Brain pericyte (primary cell): ENCODE measurements at places on chromosomes 5 and 9.

DNA sequence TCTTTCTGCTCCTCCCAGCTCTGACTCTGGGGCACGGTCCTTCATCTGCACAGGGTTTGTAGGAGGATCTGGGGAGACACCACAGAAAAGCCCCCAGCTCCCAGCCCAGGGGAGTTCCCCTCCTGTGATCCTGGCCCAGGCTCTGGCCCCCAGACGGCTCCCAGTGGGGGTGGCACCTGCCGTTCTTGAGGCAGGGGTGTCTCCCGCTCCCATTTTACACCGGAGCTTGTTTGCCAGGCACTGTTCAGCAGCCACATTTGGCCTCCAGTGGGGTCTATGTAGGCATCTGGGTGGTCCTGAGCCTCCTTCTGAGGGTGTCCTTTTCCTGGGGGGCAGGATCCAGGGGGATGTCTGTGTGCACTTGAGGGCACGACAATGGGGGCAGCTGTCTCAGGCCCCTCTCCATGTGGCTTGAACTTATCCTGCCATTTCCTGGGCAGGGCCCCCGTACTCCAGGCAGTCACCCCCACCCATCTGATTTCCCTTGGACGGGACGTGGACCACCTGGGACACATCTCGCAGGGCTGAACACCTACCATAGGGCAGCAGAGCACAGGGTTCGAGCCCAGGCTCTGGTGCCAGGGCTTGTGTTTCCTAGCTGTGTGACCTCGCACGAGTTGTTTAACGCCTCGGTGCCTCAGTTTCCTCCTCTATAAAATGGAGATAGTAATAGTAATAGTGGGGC is 275.0 kb upstream of the MVB12B start:
- DNase-seq, result no peak

DNA sequence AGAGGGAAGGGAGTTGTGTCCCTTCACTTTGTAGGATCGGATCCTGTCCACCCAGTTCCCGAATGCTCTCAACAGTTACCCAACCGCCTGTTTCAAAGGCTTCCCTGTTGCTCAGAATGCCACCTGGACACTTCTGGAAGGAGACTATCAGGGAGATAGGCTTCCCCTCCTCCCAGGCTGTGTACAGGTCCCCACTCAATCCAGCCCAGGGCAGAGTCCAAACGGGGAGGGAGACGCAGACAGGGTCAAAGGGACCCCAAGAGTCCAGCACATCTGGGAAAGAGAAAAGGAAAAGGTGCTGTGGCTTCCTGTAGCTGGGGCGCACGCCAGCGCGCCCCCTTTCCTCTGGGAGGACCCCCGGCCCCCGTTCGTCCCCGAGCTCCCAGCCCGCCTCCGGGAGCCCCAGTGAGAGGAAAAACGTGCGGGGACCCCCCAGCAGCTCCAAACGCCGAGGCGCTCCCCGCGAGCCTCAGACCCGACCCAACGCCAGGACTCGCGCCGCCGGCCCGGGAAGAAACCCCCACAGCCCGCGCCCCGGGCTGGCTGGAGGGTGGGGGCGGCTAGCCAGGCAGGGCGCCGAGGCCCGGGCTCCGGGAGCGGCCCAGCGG is 640 bp downstream of the SURF4 start:
- DNase-seq, result no peak

DNA sequence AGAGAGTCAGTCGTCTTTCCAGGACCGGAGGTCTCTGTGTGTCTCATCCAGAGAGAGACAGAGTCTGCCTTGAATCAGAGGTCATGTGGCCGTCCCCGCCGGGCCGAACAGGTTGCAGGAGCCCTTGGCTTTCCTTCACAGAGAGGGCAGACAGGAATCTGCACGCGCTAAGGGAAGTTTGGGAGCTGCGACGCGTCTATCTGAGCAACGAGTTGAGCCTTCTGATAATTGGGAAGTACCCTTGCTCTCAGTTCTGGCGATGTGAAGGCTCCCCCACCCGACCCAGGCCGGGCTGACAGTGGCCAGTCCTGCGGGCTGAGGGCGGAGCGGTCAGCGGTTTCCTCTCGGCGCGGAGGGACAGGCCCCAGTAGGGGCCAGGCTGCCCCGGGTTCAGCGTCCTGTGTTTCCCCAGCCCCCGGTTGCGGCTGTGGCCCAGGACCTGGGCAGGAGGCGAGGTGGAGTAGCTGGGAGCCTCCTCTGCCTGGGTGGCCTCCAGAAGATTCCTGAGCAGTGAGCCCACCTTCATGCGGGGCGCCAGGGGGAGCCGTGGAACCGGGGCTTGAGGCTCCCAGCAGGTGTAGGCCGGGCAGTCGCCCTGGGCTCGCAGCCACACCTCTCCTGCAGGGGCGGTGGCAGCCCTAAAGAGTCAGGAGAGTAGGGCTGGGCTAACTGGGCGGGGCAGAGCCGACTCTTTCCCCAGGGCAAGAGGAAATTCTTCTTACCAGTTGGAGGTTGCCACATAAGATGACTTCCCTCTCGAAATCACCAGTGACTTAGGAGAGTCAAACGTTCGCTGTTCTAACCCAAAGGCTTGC is 13.9 kb downstream of the NR2F1 start:
- DNase-seq, result no peak

DNA sequence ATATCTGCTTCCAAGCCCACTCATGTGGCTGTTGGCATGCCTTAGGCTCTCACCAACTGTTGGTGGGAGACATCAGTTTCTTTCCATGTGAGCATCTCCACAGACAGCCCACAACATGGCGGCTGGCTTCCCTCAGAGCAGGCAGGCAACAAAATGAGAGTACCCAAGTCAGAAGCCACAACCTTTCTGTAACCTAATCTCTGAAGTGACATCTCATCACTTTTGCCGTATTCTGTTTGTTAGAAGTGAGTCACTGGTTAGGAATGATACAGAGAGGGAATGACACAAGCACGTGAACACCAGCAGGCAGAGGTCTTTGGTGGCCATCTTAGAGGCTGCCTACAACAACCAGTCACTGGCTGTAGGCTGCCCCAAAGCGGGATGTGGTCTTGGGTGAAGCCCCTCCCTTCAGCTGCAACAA is 88.6 kb upstream of the RASGRF2 start:
- DNase-seq, result no peak

DNA sequence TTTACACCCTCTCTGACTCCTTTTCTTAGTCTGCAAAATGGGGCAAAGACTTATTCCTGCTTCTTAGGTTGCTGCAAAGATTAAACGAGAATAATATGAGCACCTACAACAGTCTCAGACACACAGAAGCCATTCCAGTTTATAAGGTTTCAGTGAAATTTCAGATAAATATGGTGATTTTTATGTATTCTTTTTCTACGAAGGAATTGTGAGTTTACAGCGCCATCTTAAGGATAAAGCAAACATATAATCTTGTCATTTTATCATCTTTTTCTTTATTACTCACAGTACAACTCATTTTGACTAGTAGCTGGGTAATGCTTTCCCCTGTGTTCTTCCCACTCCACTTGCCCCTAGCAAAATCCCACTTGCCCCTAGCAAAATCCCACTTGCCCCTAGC is 29.2 kb upstream of the SMC5 start:
- no peak for DNase-seq

GRCh38 chr5:89397096-89397495 is 514.1 kb upstream of the MEF2C start:
- DNase-seq, result no peak

DNA sequence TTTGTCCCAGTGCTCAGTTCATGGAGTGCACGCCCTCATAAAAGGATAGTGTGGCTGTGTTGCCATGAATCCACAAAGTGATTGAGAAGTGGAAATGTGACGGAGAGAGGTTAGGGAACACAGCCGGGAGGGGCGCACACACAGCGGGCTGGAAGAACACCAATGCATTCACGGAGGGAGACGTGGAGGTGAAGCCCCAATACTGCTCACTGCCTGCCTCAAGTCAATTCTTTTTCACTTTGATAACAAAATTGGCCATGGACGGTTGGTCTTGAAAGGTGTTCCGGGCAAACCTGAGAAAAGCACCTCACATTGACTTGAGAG is 424.1 kb downstream of the MED10 start:
- DNase-seq, result no peak

GRCh38 chr5:179749857-179750508 is 17.4 kb downstream of the MAML1 start:
- no peak for DNase-seq

- no peak for DNase-seq
These were observed 373.8 kb downstream of the NDUFS4 start for GRCh38 chr5:53934151-53934820.

DNA sequence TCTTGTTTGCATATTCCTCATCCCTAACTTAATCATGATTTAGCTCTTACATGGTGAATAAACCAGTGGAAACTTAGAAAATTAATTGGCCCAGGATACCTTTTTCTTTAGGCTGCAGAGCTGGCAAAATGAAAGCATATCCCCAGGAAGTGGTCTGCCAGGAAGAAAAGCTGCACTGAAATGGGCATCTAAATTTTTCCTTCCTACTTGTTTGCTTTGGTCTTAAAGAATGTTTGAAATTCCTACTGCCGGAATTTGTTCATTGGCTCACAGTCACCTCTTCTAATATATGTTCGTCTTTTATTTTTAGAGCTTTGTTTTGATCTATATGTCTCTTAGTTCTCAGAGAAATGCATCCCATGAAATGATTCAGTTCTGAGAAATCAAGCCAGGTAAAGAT is 113.2 kb upstream of the ELL2 start:
- no peak for DNase-seq

- no peak for DNase-seq
These were observed 60.6 kb downstream of the NSUN2 start for GRCh38 chr5:6572086-6572824.

- no peak for DNase-seq
These were observed 32.1 kb downstream of the GRIN3A start for GRCh38 chr9:101706261-101706798.

DNA sequence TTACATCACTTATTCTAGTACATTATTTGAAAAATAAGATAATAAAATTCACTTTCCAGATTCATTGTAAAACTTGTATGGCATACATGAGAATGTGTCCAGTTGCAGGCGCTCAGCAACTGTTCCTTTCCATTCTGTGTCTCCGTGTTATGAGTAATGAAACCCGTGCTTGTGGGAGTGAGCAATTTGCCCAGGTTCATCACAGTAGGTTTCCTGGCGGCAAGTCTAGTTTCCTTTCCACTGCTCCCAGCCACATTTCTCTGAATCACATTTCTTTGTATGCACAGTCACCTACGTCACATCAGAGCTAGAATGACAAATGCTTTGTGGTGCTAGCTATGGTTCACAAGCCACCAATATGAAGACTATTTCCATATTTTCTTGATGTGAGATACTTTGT is 39.9 kb downstream of the MOCS2 start:
- DNase-seq, result peak; percentile 39

DNA sequence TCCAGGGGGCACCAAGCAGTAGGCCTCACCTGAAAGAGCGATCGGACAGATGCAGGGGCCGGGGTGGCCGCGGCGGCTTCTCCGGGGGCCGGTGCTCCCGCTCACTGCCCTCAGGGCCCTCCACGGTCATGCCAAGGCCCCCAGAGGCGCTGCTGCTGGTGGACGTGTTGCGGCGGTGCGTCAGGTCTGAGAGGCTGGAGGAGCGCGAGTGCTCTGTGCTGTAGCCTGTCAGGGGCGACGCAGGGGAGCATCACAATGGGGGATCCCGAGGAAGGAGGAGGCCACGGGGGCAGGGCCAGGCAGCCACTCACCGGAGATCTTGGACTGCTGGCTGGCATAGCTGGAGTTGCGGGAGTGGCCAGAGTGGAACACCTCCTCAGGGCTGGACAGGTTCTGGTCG is 7.7 kb upstream of the DPM2 start:
- no peak for DNase-seq

DNA sequence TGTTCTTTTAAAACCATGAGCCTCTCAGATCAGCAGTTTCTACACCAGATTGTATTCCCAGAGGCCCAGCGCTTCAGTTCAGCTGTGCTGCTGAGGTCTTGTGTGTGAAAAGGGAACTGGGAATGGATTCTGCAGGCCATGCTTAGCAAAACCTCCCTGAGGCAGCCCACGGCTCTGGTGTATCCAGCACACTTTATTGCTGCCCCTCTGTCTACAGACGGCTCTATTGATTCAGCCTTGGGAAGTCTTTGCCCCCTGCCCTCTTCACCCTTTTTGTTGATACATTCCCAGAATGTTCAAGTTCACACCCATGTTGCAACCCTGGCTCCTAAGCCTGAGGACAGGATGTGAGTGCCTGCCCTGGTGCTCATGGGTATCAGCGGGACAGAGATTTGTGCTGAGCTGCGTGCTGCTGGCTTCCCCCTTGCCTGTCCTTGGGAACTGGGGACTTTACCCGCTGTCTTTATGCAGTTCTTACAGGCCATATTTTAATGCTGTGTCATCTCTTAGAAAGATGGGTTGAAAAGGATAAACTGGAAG is 37.3 kb downstream of the ARHGAP26 start:
- DNase-seq, result no peak

DNA sequence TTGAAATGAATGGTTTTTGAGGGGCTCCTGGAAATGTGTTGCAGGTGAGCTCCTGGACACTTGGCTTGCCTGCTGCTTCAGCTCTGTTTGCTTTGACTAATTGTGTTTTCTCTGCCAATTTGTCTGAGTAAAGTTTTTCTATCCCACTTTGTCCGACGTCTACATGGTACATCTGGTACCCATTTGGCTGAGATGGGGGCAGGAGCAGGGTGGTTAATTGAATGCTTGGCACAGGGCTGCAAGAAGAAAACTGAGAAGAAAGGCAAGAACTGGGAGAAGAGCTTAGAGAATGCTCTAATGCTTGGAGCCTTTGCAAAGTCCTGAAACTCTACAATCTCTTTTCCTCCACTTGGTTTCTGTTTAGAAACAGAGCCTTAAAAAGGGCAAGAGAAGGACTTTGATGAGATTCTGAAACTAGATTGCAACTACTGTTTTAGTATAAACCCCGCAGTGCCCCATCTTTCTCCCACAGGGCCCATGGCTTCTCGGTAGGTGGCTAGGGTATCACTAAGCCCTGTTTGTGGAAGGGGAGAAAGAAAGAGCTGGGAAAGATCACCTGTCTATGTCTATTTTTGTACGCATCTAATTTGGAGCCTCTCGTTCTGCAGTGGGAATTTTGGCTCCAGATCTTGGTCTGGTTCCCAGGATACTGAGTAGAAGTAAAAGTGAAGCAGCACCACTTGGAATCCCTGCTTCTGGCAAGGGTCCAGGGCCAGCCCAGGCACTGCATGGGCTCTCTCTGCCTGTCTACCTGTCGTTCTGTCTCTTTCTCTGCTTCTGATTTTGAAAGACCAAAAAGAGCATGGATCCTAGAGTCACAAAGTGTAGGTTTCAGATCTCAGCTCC is 214.4 kb downstream of the SEMA6A start:
- DNase-seq, result no peak

- no peak for DNase-seq
These were observed 20.7 kb upstream of the BASP1 start for GRCh38 chr5:17196697-17197096.
